ENCODE measurements at places on chromosomes 7 and 10.

DNA sequence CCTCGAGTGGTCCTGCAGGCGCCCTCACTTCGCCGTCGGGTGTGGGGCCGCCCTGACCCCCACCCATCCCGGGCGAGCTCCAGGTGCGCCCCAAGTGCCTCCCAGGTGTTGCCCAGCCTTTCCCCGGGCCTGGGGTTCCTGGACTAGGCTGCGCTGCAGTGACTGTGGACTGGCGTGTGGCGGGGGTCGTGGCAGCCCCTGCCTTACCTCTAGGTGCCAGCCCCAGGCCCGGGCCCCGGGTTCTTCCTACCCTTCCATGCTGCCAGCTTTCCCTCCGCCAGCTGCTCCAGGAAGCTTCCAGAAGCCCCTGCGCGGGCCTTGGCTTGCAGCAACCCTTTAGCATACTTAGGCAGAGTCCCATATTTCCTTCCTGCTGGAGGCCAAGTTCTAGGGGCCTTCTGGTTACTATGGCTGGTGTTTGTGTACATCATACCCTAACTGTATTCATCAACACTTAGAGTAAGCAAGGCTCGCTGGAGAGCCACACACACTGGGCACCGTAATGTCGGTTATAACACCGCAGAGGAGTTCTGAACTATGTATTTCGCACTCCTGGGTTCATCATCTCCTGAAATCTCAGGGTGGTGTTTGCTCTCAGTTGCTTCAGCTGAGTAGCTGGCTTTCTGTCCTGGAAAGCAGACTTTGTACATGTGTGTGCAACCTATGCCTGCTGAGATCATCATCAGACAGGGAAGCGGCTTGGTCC, 471 bp downstream of the MGMT start:
- DNase-seq: no peak

DNA sequence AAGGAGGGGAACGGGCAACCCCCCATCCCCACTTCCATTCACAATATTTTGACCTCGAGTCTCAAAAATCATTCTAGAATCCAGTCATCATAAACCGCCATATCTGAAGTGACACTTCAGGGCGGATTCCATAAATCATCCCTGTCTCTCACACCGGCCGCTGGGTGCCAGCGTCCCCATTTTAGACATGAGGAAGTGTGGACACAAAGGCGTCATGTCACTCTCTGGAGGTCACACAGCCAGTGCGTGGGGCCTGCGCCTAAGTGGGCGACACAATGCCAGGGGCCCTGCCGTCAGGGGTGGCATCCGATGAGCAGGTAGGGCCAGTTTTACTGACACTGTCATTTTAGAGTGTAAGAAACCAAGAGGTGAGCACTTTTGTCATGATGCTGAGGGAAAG, 19.5 kb downstream of the KCNH2 start:
- DNase-seq: no peak

GRCh38 chr10:28382525-28383269, 79.8 kb upstream of the MPP7 start:
- no peak for DNase-seq

- no peak for DNase-seq
These were observed 48.0 kb downstream of the PLPP4 start for GRCh38 chr10:120505056-120505455.

DNA sequence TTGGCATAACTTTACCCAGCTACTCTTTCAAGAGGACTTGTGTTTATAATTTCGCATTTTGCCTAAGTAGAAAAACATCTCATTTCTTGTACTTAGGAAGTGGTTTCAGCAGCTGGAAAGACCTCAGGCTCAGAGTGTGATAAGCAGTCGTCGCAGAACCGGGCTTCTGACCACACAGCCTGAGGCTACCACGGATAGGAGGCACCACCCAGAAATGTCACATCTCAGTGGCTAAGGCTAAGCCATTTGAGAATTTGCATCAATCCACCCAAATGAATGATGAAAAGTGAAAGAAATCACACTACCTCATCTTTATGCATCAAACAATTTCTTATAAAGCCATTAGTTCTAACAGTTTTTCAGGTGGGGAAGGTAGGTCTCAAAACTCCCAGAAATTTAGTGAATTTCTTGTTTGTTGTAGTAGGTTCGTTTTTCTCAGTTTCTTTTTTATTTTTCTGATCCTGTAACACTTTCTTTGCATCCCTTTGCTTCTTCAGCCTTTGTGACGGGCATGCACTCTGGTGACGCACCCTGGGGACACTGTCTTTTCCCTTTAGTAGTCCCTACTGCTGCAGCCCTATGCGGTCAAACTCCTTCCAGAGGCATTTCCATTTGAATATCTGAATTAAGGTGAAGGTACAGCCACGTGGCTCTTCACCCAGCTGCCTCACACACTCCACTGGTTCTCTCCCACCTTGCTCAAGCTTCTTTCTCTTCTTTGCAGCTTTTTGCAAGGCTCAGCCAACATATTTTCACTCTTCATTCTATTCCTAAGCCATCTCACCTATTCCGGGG, 68.5 kb downstream of the MAP3K8 start:
- no peak for DNase-seq

GRCh38 chr7:17651863-17652385, 288.4 kb downstream of the SNX13 start:
- DNase-seq: no peak

DNA sequence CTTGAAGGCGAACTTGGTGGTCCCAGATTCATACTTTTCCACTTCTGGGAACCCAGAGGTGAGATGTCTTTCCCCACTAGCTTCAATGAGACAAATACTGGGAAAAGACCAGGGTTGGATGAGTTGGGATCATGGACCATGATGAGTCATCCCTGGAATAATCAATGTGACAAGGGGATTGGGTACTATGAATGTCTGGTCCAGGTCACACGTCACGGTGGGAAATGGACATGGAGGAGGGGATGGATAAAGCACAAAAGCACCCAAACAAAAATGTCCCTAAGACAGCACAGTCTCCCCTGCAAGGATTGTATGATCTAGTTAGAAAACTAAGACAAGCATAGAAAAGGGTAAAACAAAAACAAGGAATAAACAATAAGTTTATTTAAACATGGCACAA, 12.4 kb upstream of the SORBS1 start:
- DNase-seq: no peak

DNA sequence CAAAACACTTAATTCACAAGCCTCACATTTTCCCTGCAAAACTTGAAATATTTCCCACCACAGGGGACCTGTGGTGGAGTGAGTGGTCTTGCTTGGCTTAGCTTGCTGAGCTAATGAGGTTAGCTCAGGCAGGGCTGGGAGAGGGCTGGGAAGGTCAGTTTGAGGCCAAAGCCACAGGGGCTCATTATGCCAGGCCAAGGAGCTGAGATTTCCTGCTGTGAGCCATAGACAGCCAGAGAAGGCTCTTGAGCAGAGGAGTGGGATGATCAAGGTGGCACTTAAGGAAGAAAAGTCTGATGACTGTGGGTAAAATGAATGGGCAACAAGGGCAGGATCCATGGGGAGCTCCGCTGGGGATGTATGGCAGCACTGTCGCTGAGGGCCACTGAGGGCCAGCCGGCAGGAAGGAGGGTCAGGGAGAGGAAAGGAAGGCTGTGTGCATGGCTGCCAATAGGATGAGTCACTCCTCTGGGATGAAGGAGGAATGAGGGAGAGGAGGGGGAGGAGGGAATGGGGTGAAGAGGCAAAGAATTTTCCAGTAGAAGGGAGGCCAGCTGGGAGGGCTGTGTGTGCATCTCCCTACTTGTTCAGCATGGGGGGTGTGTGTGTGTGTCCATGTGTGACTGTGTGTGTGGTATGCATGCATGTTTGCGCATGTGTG, 18.7 kb upstream of the ZNF488 start:
- DNase-seq: no peak

- no peak for DNase-seq
These were observed 164.4 kb downstream of the MDFIC start for GRCh38 chr7:115086146-115086841.

Measured in NCI-H510A treated with DMSO at 0.1 percent for 48 hours (cell line).